Stimulated activated CD4-positive, alpha-beta T cell treated with anti-CD3 and anti-CD28 coated beads, Interleukin-15, amount 100 ng/mL, for 1 hour (primary cell): ENCODE measurements at places on chromosomes 13 and 19.

DNA sequence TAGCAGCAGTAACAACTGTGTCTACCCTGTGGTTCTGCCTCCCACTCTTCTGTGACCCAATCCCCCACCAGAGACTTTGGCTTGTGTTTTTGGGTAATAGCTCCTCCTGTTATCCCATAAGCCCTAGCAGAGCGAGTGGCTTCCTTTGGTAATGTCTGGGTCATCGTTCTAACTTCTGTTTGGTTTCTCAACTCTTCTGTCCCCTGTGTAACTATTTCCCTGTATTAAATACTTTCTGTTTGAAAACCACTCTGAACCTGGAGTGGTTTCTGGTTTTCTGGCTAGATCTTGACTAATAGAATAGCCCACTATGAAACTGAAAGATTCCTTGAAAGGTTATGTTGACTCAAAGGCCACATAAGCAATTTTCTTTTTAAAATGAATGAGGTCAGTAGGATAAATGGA lies 350.0 kb downstream of the DCT start:
- DNase-seq, result no peak

- DNase-seq, result no peak
These were observed 133.2 kb downstream of the FRY start for GRCh38 chr13:32164622-32165268.

DNA sequence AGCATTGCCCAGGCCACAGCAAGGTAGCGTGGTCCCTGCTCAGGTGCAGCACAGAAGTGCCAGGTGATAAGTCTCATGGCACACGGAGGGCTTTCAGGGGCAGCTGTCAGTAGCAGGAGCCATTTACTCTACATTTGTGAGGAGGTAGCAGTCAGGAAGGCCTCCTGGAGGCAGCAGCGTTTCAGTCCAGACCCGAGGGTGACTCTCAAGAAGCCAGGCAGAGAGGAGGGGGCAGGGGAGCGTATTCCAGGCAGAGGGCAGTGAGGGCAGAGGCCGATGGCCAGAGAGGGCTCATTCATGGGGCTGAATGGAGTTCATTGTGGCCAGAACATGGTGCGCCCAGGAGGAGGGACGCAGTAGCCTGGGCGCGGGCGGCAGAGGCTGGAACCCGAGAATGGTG lies 8.9 kb downstream of the PIAS4 start:
- no peak for DNase-seq

- no peak for DNase-seq
These were observed 991.6 kb upstream of the SLC10A2 start for GRCh38 chr13:104057861-104058260.

DNA sequence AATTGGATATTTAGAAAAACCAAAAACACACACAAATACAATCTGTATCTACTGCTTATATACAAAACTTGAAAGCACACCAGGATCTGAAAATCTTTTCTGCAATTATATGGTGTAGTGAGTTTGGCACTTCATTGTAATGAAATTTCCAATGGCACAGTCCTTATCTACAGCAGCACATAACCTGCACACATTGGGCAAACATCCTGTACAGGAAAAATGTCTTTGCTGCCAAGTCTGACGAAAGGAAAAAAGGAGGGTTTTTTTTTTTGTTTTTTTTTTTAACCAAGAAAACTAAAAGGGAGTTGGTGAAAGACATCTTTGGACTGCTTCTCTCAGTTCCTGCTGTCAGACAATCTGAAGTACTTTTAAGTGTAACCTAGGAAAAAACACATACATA lies 107.8 kb downstream of the FOXO1 start:
- no peak for DNase-seq
